Putamen (tissue), 1 donor: ENCODE measurements at places on chromosomes 3 and 15.

DNA sequence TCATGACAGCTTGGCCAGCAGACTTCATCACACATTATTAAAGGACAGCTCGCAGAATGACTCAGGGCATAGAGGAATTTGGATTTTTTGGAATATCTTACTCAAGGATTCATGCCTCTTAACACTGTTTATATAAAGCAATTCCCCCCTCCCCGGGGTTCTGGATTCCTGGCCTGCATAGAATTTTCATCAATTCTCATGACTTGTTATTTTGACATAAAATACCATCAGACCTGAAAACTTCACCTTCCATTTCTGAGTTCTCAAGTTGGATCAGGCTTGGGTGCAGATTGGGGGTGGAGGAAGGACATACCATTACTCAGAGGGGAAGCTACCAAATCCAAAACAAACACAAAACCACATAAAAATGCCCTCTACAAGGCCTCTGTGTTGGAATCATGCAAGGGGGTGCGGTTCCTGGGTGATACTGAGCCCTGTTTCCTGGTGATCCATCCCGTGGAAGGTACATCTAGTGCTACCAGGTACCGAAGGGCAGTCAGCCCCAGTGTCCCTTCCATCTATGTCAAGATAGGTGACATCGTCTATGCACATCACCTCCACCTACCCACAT lies 95.3 kb downstream of the DAPK2 start:
- DNase-seq, result no peak

GRCh38 chr3:87546216-87546615 lies 269.8 kb upstream of the POU1F1 start:
- DNase-seq, result no peak

DNA sequence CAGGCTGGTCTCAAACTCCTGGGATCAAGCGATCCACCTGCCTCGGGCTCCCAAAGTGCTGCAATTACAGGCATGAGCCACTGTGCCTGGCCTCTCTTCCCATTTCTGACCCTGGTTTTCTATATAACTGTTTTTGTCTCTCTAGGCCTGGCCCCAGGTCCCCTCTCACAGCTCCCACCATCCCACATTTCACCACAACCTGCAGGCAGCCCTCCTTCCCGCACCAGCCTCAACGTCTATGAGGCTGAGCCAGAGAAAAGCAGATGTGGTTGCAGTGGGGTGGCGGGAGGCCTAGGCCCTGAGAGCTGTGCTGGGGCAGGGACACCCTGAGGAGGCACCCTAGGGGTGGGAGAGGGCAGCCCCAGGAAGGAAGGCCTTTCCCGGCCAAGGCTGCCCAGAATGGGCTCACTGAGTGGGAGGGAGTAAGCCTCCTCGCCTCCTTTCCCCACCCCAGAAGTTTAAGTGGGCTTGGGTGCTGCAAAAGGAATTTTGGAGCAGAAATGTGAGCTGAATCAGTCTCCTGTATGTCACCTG lies 99.7 kb downstream of the LSM3 start:
- DNase-seq, result no peak

DNA sequence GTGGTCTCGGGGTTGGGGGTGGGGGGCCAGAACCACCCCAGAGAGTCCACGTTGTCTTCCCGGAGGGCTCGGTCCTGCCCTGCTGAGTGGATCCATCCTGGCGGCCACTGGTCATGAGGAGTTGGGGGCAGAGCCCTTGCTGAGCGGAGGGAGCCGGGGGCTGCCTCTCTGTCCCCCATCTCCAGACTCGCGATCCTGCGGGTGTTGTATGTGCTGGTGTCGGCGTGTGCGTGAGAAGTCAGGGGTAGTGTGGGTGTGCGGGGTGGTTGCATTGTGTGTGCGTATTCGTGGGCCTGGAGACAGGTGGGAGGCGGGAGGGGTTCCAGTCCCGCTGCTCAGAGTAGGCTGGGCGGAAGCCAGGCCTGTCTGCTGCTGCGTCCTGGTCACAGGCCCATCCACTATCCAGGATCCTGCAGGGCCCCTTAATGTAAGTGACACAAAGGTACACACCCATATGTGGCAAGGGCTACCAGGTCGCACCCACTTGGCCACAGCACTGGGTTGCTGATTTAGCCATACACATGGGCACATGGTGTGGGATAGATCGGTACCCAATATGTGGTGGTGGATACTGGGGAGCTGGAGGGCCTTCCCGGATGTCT lies 30.7 kb downstream of the NBEAL2 start:
- DNase-seq, result peak; percentile 18

GRCh38 chr3:42032693-42033349 lies 58.3 kb upstream of the TRAK1 start:
- peak; percentile 16 for DNase-seq

DNA sequence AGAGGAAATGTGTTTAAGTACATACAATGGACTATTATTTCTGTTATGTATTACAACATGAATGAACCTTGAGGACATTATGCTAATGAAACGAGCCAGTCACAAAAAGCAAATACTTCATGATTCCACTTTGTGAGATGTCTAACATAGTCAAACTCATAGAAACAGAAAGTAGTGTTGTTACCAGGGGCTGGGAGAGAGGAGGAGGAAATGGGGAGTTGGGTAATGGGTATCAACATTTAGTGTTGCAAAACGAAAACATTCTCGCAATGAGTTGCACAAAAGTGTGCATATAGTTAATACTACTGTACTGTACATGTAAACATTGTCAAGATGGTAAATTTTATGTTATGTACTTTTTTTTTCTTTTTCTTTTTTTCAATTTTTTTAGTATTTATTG lies 194.3 kb downstream of the IL5RA start:
- no peak for DNase-seq

- DNase-seq, result no peak
Observed at GRCh38 chr15:58762731-58763130, 8.4 kb upstream of the MINDY2 start.

DNA sequence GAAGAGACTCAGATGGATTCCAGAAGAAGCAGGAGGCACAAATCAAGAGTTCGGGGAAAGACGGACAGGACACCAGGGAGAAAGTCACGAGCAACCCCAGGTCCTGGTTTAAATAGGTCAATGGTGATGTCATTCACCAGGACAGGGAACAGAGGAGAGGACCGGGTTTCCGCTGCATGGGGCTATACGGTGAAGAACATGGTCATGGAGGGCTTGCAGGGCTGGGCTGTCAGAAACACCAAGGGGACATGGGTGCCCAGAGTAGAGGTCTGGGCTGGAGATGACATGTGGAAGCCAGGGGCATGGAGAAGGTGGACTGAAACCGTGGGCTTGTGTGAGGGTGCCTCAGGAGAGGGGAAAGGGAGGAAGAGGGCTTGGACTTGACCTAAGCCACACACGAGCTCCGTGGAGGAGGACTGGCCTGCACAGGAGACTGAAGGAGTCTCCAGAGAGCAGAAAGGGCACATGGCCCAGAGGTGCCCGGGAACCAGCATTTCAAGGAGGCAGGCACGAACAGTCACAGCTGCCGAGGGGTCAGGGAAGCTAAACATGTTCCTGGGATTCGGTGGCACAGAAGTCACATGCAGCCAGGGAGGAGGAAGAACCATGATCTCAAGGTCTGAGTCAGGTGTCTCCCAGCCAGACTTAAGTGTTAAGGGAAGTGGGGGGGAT lies 54.2 kb upstream of the RPL32 start:
- no peak for DNase-seq
